Dermis microvascular lymphatic vessel endothelial cell (primary cell): ENCODE measurements at places on chromosomes 1 and 21. TPM values are rescaled to one million over a fixed set of nuclear protein-coding genes. Genes with fewer than 3 reads are reported as not detected.

- no peak for DNase-seq
Observed at GRCh38 chr1:25917996-25918395, 11.8 kb upstream of the STMN1 start.

DNA sequence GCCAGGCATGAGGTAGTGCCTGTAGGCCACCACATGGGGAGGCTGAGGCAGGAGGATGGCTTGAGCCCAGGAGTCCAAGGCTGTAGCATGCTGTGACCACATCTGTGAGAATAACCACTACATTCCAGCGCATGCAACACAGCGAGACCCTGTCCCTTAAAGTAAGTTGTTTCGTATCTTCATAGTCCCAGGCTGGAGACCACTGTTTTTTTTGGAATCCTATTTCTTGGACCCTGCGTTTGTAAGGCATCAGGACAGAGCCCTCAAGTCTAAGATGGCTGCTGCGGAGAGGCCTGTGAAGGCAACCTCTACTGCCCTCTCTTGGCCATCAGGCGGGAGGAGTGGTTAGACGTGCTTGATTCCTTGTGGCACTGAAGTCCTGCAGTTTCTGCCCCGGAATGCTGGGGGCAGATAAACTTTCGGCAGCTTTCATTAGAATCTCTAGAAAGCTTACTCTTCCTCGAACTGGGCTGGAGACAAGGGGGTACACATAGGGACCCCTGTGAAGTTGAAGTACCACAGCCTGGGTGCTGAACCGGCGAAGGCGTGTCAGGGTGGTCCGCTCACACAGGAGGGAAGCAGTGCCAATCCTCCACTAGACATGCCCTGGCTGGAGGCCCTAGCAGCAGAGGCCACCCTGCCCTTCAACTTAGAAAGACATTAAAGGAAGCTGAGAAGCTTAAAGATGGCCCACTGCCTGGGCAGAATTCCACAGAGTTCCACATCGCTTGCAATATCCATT lies 36.6 kb downstream of the RABIF start:
- DNase-seq = no peak

GRCh38 chr21:41886328-41886727 lies 7.2 kb upstream of the PRDM15 start:
- no peak for DNase-seq

Gene ADGRL4
- 121 and 125 TPM in 2 replicates for total RNA-seq

GRCh38 chr1:225825078-225825477 lies 15.2 kb downstream of the EPHX1 start:
- no peak for DNase-seq

GRCh38 chr1:205917466-205918238 lies 25.6 kb downstream of the SLC26A9 start:
- no peak for DNase-seq

GRCh38 chr1:85850238-85850637 lies 142.0 kb upstream of the ZNHIT6 start:
- DNase-seq = no peak

GRCh38 chr1:94803517-94804441 lies 16.4 kb upstream of the SLC44A3 start:
- no peak for DNase-seq

- no peak for DNase-seq
Observed at GRCh38 chr1:67937651-67938050, 104.4 kb upstream of the GNG12 start.

GRCh38 chr1:2512862-2513421 lies 13.5 kb downstream of the PANK4 start:
- DNase-seq = no peak

- DNase-seq = no peak
Observed at GRCh38 chr1:30198795-30199403, 524.5 kb downstream of the MATN1 start.

DNA sequence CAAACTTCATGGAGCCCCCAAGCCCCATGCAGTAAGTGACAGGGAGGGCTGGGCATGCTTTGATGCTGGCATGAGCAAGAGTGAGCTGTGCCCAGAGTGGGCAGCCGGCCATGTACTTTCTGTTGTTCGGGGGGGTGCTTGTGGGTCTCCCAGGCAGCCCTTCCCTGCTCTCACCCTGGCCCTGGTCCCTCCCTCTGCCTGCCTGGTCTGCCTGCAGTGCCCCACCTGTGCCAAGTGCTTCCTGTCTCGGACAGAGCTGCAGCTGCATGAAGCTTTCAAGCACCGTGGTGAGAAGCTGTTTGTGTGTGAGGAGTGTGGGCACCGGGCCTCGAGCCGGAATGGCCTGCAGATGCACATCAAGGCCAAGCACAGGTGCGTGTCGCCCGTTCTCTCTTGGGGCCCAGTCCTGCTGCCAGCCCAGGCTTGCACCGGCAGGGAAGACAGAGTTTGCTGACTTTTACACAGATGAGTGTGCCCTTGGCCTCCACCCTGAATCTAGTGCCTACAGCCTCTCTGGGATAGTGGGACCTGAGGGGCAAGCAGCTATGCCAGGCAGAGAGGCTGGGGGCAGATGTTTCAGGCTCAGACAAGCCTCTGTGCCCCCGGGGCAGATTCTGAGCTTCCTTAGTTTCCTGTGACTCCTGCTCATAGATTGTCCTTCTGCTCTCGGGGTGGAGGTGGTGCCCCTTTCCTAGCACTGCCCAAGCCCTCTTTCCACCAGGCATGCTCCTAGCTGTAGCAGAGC lies 7.6 kb downstream of the ZBTB48 start:
- DNase-seq = no peak

DNA sequence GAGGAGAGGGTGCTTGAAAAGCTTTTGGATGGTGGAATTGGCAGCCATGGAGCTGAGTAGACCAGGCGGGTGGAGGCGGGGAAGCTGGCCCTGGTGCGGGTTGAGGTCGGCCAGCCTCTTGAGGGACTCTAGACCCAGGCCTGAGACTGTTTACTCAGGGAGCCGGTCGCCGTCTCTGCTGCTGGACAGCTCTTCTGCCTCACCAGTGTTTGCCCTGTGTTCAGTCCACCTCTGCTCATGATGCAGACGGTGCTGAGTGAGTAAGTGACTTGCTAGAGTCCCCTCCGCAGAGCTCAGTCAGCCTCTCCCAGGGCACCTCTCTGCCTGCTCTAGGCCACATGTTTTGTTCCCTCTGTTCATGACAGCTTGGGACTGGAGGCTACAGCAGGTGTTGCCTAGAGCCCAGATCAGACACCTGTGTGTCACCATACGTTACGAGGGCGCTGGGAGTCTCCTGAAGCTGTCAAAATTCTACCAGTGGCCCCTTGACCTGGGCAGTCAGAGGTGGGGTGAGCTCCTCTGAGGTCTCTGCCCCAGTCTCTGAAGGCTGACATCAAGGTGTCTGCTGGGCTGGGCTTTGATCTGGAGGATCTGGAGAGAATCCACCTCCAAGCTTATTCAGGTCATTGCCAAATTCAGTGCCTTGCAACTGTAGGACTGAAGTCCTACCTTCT lies 73.5 kb upstream of the WNT4 start:
- no peak for DNase-seq
